NCI-H510A treated with DMSO at 0.1 percent for 48 hours (cell line): ENCODE measurements at places on chromosomes 3 and 15.

DNA sequence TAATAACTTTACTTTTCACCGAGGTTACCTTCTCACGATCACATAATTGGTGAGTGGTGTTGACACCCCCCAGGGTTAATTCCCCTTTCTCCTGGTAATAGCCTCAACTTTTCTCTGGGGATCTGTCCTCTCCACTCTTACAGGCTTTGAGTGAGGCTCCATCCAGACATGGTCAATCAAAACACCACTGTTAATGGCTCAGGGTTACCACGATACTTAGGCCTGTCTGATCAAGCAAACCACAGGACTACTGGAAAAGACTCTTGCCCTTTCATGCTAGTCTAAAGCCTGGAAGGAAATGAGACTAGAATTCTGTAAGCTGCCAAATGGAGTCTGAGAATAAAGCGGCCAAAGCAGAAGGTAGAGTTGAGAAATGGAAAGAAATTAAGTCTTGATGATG lies 56.5 kb upstream of the STT3B start:
- DNase-seq: no peak

DNA sequence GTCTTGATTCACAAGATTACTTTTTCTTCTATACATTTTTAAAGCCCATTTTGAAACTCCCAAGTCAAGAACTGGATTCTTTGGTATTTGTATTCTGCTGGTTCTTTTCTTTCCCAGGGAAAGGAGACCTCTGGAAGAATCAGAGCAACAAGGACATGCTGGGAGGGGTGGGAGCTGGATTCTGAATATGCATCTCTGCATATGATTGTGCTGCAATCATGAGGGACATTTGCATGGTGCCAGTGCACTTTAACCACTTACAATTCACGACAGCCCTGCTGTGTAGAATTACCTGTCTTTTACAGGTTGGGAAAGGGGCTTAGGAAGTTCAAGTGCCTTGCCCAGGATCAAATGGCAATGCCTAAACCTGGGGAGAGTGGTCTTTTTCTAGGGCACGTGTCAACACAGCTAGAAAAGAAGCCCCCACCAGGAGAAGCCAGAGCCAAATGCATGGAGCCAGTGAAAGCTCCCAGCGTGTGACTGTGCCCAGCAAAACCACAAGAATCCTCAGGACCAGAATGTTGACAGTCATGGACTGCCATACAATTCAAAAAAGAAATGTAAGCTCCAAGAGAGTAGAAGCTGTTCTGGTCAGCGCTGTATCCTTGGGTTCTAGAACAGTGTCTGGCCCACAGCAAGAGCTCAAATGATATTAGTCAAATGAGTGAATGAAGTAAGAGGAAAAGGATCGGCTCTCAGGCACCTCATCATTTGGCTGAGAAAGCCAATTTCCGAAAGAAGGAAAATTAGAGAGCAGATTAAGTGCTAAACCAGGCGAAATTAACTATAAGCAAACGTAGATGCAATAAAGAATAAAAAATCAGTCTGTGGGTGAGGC lies 84.5 kb upstream of the MEF2A start:
- DNase-seq: no peak

DNA sequence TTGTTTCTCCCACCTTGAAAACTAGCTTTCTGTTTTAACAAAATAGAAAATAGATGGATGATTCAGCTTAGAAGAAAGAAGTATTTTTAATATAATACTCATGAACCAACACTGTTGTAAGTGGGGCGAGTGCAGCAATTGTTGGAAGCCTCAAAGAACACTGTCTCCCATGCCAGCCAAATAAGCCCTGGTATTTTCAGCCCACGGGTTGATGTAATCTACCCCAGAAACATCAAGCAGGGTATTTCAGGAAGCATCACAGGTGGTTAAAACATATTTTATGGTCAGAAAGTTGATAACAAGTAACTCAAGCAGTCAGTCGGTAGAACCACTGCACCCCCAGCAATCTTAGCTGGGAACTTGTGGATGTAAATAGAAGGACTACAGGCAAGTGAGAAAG lies 115.9 kb downstream of the SV2B start:
- DNase-seq: no peak

GRCh38 chr3:189718215-189718614 lies 87.0 kb downstream of the TP63 start:
- DNase-seq: no peak

GRCh38 chr15:57196865-57197264 lies 179.4 kb upstream of the CGNL1 start:
- no peak for DNase-seq

- no peak for DNase-seq
Observed at GRCh38 chr3:190883141-190883540, 20.6 kb upstream of the GMNC start.

- no peak for DNase-seq
Observed at GRCh38 chr3:45861043-45861719, 19.3 kb upstream of the LZTFL1 start.

GRCh38 chr15:34753236-34753894 lies 1.4 kb downstream of the GJD2 start:
- no peak for DNase-seq

GRCh38 chr15:67061811-67062368 lies 3.5 kb upstream of the SMAD3 start:
- no peak for DNase-seq

DNA sequence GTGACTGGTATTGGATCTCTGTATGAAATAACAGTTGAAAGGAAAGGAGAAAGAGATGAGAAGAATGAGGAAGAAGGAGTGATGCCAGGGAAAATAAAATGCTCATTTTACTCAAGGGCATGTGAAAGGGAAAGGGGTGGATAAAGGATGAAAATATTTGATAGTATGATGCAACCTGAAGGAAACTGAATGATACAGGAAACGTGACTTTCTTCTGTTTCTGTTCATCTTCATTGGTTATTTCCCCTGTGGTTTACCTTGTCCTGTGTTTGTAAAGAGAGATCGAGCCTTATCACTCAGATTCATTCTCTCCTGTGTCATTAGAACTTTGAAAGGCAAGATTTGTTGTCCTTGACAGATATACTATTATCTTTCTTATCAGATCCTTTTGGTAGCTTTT lies 243.6 kb upstream of the SLITRK3 start:
- no peak for DNase-seq

GRCh38 chr3:29972320-29972993 lies 633.9 kb upstream of the TGFBR2 start:
- DNase-seq: no peak

- DNase-seq: no peak
Observed at GRCh38 chr3:53688066-53688465, 158.2 kb downstream of the CHDH start.

DNA sequence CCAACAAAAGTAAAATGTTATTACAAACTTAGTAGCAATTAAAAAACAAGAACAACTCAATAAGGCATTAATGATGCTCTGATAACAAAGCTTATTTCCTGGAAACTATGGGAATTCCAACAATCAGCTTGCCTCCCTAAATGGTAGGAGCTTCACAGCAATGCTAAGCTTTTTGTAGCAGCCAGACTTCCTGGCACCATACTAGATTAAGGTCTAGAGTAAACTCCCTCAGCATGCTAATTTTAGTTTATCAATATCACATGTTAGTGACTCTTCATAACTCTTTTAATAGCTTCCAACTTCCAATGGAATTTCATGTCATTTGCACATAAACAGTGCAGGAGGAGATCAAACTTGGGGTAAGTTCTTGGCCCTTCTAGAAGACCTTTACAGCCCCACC lies 782.0 kb downstream of the MCTP2 start:
- DNase-seq: no peak

- DNase-seq: no peak
Observed at GRCh38 chr3:43909149-43909548, 218.4 kb downstream of the ABHD5 start.

DNA sequence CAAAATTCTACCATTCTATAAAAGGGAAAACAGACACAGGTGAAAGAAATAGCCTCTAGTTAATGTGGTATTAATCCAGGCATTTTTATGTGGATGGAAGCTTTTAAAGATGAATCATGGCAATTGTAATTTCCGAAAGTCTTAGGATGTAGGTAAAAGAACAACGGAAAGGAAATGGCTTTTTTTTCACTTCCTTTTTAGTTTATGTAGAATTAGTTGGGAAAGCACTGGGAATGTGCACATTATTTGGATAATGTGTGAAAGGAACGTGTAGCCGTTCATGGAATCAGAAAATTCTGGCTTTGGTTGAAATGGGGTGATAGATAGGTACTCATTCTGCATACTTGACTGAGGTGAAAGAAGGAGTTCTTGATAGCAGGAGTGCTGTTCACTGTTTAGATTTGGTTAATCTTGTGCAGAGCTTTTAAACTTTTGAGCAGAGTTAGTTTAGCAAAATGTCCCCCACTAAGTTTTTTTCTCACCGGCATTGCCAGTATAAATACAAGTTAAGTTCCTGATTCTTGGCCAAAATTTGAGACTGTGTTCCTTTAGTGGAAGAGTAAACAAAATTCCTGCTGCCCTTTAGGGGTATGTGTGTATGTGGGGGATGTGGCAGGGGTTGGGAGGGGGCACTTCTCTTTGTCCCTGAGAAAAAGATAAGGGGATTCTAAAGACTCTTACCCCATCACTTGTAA lies 20.2 kb upstream of the UTS2B start:
- DNase-seq: no peak

DNA sequence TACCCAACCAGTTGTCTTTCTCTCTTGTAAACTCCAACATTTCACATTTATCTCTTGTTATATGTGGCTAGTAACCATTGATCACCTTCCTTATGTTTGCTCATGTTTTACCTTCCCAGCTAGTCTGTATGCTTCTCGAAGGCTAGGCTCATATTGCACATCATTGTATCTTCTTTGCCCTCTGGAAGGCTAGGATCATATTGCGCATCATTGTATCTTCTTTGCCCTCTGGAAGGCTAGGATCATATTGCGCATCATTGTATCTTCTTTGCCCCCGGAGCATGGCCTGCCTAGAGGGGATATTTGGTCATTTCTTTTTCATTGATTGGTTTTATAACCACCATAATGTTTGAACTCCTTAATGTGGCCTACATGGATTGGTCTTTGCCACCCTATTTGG lies 39.4 kb upstream of the ATP13A3 start:
- no peak for DNase-seq

- no peak for DNase-seq
Observed at GRCh38 chr15:85947021-85947420, 132.7 kb upstream of the AGBL1 start.

DNA sequence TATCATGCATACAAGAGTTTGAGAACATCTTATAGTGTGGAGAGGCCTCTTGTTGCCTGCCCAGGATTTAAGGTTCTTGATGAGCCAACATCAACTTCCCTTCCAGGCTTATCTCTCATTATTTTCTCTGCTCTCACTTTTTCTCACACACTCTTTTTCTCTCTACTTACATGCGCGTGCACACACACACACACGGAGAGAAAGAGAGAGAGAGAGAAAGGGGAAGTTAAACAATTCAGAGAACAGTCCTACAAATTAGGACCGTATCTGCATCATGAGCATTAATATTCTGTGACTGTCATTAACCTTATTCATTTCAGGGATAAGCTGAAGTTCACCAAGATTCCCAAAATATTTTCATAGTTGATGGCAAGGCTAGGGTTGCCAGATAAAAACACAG lies 269.0 kb downstream of the ZNF621 start:
- DNase-seq: no peak

- no peak for DNase-seq
Observed at GRCh38 chr3:107323723-107324122, 53.5 kb upstream of the CCDC54 start.

DNA sequence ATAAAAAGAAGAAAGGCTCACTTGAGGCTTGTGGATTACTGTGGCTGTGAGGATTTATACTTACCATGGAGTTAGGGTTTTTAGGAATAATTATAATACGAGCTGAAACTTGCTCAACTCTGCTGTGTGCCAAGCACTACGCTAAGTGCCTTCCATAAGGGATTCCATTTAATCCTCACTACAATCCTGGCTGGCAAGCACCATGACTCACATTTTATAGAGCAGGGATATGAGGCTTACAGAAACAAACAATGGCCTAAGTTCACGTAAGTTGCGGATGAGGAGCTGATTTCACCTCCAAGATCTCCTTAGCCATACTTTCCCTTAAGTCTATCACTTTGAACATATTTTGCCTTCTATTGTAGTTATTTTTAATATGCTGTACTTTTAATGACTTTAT lies 43.9 kb upstream of the ARL8B start:
- DNase-seq: no peak

GRCh38 chr3:13229273-13229949 lies 156.2 kb upstream of the IQSEC1 start:
- peak; percentile 11 for DNase-seq

DNA sequence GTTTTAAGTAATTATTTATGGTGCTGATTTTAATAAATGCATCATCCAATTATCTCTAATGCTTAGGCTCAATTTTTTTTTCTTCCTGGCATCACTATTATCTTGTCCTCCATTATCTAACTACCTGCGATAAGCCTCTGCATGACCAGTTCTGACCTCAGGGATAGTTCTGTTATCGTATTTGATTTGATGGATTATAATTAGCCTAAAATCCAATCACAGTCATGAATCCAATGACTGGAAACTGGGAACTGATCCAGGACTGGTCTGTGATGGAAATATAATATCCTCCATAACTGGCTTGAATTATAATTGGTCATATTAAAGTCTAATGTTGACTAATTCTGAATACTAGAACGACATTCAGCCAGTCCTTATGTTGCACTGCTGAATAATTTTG lies 1.1 kb downstream of the MYH15 start:
- DNase-seq: no peak

GRCh38 chr3:173135059-173135458 lies 6.0 kb downstream of the SPATA16 start:
- no peak for DNase-seq

GRCh38 chr15:57133127-57133968 lies 214.9 kb downstream of the TCF12 start:
- DNase-seq: peak; percentile 48

DNA sequence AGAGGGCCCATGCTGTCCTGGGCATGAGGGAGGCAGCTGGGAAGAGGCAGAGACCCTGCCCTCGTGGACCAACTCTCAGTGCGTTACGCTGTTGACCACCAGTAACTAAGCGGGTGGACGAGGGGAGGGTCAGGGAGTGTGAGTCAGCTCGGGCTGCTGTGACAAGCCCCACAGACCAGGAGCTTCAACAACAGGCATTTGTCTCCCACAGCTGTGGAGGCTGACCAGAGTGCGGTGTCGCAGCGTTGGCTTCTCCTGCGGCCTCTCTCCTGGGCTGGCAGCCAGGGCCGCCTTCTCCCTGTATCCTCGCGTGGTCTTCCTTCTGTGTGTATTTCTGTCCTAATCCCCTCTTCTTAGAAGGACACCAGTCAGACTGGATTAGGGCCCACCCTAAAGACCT lies 13.0 kb downstream of the EFCC1 start:
- DNase-seq: no peak

GRCh38 chr15:94395640-94396039 lies 164.3 kb downstream of the MCTP2 start:
- no peak for DNase-seq

GRCh38 chr15:96093063-96093462 lies 237.4 kb upstream of the NR2F2 start:
- DNase-seq: no peak

- DNase-seq: no peak
Observed at GRCh38 chr3:159923956-159924355, 64.7 kb upstream of the IL12A start.
